ENCODE measurements at places on chromosomes 7 and 10.

GRCh38 chr7:1151156-1151555 is 8.8 kb downstream of the ZFAND2A start:
- H3K36me3 ChIP-seq: peaks cover 58% of the 10 kb centered on the region
- no peaks in the 10 kb centered on the region for H3K27me3 ChIP-seq
- H3K4me3 ChIP-seq: no peak overlapping the region

GRCh38 chr10:104893701-104894100 is 252.6 kb downstream of the SORCS3 start:
- H3K36me3 ChIP-seq: no peaks in the 10 kb centered on the region
- H3K4me3 ChIP-seq: no peak overlapping the region
- H3K27me3 ChIP-seq: no peaks in the 10 kb centered on the region
- H3K4me1 ChIP-seq: no peaks in the 10 kb centered on the region

DNA sequence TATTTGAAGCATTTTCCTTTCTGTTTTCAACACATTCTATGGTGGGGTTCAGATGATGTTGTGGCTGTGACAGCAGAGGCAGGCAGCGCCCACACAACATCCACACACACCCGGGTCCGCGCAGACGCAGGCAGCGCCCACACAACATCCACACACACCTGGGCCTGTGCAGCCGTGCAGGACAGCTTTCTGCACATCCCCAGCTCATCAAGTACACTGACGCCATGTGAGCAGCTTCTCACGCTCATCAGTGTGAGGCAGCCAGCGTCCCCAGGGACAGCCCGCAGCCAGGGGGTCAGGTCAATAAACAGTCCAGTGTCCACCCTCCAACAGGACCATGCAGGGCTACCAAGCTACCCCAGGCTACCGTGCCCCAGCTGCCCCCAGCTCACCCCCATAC is 272.8 kb upstream of the TCERG1L start:
- H3K36me3 ChIP-seq: no peaks in the 10 kb centered on the region
- no peak overlapping the region for H3K4me3 ChIP-seq
- DNase-seq: no peak
- no peaks in the 10 kb centered on the region for H3K4me1 ChIP-seq
- H3K27me3 ChIP-seq: no peaks in the 10 kb centered on the region
- H3K27ac ChIP-seq: no peak overlapping the region

GRCh38 chr10:46255801-46256747 is 30.7 kb upstream of the ANTXRL start:
- H3K4me1 ChIP-seq: peaks cover 5% of the 10 kb centered on the region
- H3K36me3 ChIP-seq: no peaks in the 10 kb centered on the region
- H3K4me3 ChIP-seq: no peak overlapping the region
- peaks cover 9% of the 10 kb centered on the region for H3K27me3 ChIP-seq

GRCh38 chr7:47385536-47386125 is 196.3 kb downstream of the TNS3 start:
- H3K36me3 ChIP-seq: peaks cover 6% of the 10 kb centered on the region
- DNase-seq: no peak
- no peak overlapping the region for H3K27ac ChIP-seq
- no peak overlapping the region for H3K4me3 ChIP-seq
- peaks cover 8% of the 10 kb centered on the region for H3K4me1 ChIP-seq

DNA sequence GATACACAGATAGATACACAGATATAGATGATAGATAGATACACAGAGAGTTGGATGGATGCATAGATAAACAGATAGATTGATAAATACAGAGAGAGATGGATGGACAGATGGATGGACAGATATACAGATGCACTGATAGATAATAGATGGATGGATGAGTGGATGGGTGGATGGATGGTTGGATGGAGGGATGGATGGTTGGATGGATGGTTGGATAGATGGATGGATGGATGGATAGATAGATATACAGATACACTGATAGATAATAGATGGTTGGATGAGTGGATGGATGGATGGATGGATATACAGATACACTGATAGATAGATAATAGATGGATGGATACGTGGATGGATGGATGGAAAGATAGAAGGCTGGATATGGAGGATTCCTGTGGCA is 290.0 kb upstream of the SHH start:
- H3K36me3 ChIP-seq: no peaks in the 10 kb centered on the region
- H3K27ac ChIP-seq: no peak overlapping the region
- no peak for DNase-seq
- peaks cover 16% of the 10 kb centered on the region for H3K27me3 ChIP-seq
- H3K4me1 ChIP-seq: peaks cover 6% of the 10 kb centered on the region

- DNase-seq: no peak
- no peak overlapping the region for H3K27ac ChIP-seq
- H3K4me1 ChIP-seq: peaks cover 12% of the 10 kb centered on the region
- H3K36me3 ChIP-seq: no peaks in the 10 kb centered on the region
- no peaks in the 10 kb centered on the region for H3K27me3 ChIP-seq
- no peak overlapping the region for H3K4me3 ChIP-seq
Measured at GRCh38 chr10:95440756-95441546, 120.2 kb downstream of the SORBS1 start.

Data from MCF 10A (cell line).